Fibroblast of skin of left quadriceps (primary cell): ENCODE measurements at places on chromosomes 1 and 21.

GRCh38 chr1:4452701-4453100 is 201.7 kb upstream of the AJAP1 start:
- peak; percentile 1 for DNase-seq

DNA sequence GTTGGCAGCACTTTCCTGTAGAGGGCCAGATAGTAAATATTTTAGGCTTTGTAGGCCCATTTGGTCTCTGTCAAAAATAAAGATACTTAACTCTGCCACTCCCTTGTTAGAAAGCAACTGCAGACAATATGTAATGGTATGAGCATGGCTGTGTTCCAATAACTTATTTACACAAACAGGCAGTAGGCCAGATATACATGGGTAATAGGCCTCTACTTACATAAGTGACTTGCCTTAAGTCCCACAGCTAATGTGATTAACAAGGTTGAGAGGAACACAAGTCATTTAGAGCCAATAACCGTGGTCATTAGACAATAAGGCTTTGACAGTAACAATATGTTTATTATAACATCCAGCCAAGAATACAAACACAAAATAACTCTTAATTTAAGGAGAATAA is 17.4 kb downstream of the CCT8 start:
- no peak for DNase-seq

DNA sequence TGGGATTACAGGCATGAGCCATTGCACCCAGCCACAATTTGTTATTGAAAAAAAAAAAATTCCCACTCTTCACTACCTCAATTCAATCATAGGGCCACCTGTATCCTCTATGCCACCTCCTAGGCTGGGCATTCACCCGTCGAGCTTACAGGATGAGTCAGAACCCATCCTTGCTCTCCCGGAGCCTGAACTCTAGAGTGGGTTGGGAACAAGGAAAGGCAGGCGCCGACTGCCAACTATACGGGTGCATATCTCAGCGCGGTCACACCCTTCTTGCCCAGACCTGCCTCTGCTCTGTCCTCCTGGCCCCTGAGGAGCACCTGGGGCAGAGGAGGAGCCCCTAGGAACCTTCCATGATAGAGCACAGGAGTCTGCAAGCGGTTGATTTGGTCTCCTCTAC is 21.4 kb upstream of the LBR start:
- no peak for DNase-seq

DNA sequence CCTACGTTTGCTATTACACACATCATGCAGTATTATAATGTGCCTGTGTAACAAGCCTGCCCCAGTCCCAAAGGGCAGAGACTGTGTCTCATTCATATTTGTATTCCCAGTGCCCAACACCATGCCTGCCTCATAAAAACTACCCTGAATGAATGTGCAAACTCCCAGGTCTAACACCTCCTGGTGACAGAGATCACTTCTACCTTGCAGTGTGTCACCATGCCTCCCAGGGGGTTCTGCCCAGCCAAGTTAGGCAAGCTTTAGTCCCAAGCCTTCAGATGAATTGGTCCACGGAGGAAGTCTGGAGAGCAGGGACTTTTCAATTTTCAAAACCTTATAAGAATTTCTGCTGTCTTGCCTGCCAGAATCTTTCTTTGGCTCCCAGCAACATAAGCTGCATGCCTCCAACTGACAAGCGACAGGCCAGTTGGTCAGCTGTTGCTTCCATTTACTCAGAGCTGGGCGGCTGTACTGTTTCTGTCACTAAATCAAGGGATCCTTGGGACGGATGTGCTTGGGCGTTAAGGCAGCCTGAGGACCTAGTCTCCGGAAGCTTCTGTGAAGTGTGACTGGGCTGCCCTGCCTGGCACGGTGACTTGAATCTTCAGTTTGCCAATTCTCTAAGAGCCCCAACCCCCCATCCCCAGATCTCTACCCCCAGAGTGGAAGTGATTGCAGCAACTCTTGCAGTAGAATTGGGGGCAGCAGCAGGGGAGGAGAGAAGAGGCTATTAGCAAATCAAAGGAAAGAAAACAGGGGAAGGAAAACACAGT is 1.2 kb downstream of the RXRG start:
- no peak for DNase-seq

- no peak for DNase-seq
Measured at GRCh38 chr1:35264871-35265270, 3.6 kb upstream of the ZMYM4 start.

- DNase-seq, result no peak
Measured at GRCh38 chr1:200029822-200030152, 2.3 kb downstream of the NR5A2 start.

DNA sequence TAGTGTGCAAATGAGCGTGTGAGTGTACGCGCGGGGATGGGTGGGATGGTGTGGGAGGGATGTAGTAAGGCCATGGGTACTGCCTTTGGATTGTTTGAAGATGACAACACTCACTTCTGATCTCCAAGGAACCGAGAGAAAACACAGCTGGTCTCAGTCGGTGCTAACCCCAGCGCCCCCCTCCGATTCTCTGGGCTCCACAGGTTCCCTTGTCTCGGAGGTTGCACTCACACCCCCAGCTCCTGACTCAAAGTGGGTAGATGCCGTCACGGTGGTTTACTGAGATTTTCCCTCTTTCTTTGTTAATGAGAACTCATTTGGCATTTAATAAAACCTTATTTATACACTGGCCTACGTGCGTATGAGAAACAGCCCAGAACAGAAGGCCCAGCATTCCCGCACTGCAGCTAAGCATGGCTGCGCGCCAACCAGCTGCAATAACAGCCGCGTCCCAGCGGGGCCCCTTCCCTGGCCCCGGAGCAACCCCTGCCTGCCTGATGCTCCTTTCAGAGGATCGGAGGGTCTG is 25.8 kb downstream of the ABCA4 start:
- peak; percentile 73 for DNase-seq

DNA sequence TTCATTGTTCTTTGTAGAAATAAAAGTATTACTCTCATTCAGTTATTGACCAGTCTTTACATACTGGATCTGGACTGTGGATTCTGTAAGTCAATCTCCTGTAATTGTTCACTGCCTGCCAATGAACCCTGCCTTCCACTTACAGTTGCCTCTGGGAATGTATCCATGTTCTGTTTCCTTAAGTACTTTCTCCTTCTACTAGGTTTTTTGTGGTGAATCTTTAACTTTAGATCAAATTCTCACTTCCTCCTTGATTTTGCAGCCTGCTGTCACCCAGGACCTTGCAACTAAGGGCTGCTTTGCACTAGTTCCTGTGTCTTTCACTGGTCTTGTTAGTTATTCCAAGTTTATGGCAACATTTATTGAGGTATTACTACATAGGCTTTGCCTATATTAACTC is 28.2 kb upstream of the ANKRD13C start:
- DNase-seq, result no peak

DNA sequence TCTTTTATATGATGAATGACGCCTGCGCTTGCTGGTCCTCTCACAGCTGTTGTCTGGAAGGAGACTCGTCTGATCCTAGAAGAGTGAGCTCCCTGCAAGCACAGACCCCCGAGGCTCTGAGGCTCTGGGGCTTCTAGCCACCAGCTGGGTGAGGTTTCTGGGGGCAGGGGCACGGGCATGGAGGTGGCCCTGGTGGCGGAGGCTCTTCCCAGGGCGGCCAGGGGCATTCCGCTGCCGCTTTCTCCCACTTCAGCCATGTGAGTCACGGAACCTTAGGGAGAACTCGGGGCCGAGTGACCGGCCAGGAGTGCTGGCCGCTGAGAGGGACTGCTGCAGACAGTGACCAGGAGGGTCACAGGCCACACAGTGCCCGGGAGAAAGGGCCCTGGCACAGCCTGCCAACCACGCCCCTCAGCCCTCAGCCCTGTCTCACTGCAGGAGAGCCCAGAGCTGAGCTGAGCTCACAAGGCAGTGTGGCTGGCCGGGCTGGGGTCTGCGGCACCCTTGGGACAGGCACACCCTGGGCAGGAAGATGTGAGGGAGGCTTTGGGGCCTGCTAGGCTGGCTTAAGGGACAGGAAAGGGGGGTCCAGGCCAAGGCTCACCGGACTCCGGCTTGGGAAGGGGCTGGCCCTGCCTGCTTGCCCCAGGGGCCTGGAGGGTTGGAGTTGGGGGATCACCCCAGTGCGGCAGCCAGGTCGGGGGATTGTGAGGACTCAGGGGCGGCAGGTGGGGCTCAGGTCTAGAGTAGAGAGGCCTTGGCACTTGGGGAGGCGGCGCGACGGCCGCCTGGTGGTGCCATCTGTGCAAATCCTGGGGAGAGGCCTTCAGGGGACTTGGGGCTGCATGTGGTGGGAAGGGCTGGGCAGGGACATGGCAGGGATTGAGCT is 35.7 kb downstream of the MORN1 start:
- DNase-seq, result no peak

- peak; percentile 90 for DNase-seq
Measured at GRCh38 chr21:41786509-41786987, 19.7 kb upstream of the RIPK4 start.

DNA sequence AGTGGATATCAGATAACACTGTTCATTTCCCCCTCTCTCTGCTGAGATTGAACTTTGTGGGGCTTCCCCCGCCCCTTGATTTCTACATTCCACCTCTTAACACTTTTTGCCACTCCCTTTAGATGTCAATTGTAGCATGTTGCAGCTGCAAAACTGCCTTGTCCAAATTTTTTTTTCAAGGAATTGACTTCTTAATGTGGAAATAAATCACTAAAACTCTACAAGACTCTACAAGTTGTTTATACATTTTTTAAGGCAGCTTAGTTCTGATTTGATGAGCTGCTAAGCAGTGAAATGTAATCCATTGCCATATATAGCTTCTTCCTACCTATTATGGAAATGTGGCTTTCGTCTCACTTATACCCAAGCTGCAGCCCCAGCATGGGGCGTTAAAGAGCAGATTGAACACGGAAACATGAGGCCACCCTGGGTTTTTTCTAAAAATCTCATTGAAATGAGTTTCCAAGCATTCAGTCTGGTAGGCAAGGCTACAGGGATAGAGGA is 132.2 kb downstream of the SYT2 start:
- peak; percentile 96 for DNase-seq

GRCh38 chr1:174397261-174397660 is 50.5 kb upstream of the GPR52 start:
- DNase-seq, result no peak

DNA sequence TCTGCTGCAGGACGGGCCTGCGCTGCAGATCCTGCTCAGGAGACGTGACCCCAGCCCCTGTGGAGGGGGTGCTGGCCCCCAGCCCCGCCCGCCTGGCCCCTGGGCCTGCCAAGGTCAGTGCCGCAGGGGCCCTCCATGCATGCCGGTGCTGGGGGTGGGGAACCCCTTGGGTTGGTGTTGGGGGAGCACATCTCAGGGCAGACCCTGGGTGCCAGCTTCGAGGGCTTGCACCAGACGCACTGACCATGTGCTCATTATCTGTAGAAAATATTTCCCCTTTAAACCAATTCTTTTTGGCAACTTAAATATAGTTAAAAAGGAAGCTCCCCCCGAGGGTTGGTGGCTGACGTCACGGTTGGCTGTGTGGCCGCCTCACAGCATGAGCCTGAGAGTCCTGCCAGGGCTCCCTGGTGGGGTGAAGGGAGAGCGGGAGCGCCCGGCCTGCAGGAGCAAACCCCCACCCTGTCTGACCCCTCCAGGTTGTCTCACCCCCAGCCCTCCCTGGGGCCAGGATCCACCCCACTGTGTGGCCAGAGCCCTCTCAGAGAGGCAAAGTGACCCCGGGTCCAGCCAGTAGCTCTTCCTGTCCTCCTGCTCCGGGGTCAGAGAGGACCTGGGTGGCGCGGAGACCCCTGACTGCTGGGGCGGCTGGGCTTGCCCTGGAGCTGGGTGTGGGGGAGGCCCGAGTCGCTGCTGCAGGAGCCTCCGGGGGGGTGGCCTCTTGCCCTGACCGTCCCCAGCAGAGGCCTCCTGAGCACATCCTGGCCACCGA is 5.3 kb upstream of the PFKL start:
- no peak for DNase-seq

DNA sequence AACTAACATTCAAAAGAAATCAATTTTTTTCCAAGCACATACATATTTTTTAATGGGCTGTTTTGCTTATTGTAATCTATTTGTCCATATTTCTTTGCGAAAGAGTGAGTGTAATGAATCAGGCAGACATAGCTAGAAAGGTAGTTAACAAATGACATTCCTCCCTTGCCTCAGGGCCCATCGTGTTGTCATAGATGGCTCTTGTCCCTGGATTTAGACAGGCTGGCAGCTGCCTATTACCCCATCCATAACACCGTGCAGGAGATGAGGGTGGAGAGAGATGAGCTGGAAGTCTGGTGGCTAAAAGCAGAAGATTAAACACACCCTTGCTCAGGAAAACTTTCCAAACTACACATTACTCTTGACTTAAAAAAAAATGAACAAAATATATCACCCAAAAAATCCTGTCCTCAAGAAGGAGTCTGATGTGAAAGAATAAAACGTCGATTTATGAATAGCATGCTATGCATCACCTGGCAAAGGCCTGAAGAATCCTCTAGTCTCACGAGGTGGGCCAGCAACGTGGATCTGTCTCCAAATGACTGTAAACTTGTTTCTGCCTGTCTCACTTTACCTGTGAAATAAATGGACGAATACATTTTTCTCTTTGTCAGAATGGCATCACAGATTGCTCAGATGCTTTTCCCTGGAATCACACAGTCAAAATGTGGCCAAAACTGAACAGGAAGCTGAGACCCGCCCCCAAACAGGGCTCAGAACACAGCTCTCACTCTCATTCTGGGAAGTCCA is 55.7 kb downstream of the C21orf91 start:
- DNase-seq, result no peak

DNA sequence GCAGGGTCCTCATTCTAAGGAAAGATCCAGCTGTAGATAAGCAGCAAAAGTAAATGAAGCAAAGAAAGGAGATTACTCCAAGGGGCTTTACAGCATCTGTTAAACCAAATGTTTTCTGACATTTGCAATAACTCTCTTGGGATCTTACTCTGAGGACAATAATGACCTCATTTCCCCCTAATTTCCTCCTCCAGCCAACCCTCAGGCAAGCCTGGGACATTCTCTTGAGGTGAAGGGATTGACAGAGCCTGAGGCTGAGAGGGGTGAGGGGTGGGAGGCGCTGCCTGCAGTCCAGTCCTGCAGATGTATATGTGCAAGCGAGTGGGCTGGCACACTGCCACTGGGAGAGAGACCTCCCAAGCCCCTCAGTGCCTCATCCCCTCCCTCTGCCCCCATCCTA is 40.5 kb upstream of the NEK2 start:
- no peak for DNase-seq

- peak; percentile 98 for DNase-seq
Measured at GRCh38 chr1:113978863-113979702, at the start of gene OLFML3. OLFML3 (plus strand) TSS chr1:113979474; CDS start chr1:113979517, 43 bp downstream.

GRCh38 chr1:244214009-244214967 is 163.2 kb downstream of the ZBTB18 start:
- peak; percentile 97 for DNase-seq
